ENCODE measurements at places on chromosomes 1 and 21.

- DNase-seq, result no peak
Measured at GRCh38 chr1:167651161-167651693, 21.2 kb downstream of the RCSD1 start.

DNA sequence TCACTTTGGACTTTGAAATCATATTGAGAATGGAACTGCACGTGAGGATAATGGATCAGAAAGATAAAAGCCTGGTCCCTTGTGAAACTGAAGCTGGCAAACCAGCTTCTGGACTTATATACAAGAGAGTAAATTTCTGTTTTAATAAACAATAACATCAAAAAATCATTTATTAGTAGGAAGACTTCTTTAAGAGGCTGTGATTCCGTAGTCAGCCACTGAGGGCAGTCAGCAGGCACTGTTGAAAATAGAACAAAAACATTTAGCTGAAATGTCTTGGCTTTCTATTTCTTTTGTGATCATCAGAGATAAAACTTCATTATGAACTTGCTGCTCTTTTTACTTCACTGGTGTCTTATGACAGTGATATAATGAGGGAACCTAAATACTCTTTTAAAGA, 489.4 kb downstream of the PCP4 start:
- no peak for DNase-seq

DNA sequence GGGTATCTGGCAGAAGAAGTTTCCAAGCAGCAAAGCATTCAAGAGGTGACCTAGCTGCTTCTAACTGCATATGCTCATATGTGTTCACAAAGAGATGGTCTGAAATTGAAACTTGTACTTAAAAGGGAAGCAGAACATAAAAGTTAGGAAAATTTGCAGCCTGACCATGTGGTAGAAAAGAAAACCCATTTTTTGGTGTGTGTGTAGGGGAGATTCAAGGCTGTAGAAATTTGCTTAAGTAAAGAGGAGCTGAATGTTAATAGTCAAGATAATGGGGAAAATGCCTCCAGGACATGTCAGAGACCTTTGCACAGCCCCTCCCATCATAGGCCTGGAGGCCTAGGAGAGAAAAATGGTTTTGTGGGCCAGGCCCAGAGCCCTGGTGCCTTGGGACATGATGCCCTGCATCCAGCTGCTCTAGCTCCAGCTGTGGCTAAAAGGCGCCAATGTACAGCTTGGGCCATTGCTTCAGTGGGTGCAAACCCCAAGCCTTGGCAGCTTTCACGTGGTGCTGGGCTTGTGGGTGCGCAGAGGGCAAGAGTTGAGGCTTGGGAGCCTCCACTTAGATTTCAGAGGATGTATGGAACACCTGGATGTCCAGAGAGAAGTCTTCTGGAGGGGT, 54.9 kb downstream of the DHRS3 start:
- DNase-seq, result no peak

- DNase-seq, result no peak
Measured at GRCh38 chr1:95010158-95010557, 62.6 kb downstream of the ALG14 start.

GRCh38 chr1:236699366-236699765, 13.1 kb downstream of the ACTN2 start:
- peak; percentile 42 for DNase-seq

- no peak for DNase-seq
Measured at GRCh38 chr1:224219612-224220059, 36.6 kb downstream of the DEGS1 start.

DNA sequence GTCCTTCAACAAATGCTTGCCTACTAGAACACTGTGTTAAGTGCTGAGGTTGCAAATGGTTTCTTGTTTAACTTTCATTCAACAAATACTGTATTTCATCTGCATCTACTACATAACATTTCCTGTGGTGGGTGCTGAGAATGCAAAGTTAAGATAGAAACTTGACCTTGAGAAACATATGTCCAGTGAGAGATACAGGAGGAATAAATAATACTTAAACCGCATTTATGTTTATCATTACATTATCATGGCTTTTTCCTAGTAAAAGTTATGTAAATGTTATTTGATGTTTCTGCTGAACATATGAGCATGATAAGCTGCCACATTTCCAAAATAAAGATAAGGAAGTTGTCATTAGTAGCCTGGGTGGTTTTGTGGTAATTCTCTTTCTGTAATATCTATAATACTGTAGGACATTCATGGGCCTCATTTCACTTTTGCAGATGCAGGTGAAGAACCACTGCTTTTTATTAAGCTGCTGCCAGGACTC, 590.4 kb downstream of the PLPP3 start:
- no peak for DNase-seq

DNA sequence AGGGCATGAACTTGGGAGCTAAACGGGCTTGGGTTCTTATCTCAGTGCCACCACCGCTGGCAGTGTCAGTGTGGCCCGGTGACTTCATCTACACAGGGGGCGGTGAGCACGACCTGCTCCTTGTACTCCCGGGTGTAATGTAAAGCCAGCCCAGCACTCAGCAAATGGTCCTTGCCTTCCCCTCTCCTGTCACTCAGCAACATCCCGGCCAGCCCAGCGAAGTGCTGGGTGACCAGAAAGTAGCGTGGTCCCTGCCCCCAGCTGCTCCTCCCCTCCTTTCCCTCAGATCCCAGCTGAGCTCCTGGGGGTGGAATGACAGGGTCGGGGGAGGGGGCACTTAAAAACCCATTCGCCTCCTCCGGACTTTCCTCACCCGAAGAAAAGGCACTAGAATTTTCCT, 7.2 kb downstream of the KCNN3 start:
- DNase-seq, result no peak

DNA sequence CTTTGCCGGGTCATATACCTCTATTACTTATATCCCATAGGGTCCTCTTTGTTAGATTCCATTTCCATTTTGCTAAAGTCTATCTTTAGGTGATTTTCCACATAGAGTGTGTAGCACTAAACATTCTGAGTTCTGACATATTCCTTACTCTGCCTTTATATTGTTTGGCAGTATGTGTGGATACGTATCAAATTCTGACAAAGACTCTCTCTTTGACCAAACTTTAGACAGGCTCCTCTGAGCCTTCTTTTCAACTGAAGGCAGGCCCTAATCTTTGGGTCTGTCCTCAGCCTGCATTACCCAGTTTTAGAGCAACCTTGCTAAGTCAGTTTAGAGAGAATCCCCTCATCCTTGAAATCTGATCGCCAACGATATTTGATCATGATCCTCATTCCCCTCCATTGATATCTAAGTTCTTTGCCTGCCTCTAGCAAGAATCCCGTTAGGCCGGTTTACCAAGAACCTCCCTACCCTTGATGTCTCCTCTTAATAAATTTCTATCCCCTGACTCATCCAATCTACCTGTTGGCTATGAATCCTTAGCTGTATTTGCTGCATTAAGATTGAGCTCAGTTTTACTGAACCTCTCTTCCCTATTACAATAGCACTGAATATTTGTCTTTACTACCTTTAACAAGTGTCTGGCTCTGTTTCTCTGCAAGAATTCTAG, 10.4 kb upstream of the PPT1 start:
- no peak for DNase-seq

DNA sequence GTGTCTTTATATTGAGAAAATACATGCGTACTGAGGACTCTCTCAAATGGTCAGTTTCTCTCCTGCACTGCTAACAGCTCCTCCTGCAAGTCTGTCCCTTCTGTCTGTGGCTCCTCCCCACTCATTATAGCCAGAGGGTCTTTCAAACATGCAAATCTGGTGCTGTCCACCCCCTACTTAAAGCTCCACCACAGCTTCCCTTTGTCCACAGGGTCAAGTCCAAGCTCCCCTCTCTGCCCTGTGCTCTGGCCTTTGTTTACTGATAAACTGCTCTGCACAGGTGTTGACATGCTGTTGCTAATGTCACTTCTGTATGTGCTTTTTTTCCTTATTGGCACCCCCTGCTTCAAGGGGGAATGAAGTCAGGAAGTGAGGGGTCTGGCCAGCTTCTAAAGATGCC, 47.7 kb upstream of the GPR37L1 start:
- DNase-seq, result no peak

DNA sequence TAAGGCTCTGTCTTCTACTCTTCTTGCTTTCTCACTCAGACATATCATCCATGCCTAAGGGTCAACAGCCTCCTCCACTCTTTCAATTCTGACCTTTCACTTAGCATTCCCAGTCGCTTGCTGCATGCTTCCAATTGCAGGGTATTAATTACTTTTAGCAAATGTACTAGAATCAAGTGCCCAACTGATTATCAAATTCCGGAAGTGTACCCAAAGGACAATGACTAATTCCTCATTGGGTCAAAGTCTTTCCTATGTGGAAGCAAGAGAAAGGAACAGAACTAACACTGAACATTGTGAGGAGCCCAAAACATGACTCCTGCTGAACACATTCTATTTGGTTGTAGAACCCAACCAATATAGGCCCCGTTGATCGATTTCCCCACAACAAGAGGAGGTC, 101.8 kb downstream of the APP start:
- no peak for DNase-seq

DNA sequence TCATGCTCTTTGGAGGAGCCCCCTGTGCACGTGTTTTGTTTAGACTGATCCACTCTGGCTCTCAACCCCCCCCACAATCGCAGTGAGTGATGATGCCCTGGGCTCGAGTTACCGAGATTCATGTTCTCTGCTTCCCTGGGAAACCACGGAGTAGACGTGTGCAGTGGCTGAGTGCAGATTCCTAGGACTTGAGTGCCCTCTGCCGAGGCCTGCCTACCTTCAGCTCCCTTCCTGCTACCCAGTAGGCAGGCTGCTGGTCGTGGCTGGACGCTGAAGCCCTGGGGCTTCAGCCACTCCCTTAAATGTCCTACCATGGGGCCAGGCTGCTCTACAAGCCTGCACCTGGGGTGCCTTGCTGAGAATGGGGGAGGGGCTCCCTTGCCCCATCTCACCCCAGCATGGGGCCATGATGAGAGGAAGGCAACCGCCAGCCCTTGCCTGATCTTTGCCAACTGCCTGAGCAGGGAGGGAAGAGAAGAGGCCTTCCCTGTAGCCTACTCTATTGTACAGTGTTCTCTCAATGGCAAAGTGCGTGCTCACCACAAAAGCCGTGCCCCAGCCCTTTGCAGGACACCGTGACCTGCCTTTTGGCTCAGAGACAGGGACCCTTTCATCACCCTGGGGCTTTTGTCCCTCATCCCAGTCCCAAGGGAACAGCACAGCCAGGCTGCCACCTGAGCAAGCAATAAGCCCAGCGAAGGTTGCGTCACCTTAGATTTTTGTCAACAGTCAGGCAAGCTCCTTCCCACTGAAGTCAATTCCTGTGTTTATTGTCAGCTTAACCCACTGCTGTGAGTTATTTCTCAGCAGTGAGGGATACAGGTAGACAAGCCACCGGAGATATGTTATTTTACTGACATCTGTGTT, 4.1 kb upstream of the GRIK3 start:
- no peak for DNase-seq

Data from astrocyte (in vitro differentiated cells and primary cell).